ENCODE measurements at places on chromosomes 5 and 9.

GRCh38 chr5:93915142-93915553, 173.7 kb upstream of the POU5F2 start:
- DNase-seq, result no peak

- no peak for DNase-seq
These were observed 287.4 kb upstream of the IRX4 start for GRCh38 chr5:2169850-2170760.

DNA sequence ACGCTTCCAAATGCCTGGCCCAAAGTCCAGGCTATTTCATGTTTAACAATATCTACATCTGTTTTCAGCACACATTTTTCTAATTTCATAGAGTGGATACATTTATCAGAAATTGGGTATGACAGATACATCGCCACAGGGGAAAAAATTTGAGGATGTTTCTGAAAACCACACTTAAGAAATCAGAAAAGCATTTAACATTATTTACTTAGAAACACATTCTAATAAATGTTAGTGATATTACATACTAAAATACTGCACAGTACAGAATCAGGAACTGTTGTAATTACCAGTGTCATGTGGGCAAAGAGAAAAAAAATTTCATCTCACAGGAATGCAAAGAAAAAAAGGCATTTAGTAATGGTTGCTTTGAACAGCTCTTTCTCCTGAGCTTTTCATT, 310.5 kb upstream of the KIF2A start:
- DNase-seq, result no peak

DNA sequence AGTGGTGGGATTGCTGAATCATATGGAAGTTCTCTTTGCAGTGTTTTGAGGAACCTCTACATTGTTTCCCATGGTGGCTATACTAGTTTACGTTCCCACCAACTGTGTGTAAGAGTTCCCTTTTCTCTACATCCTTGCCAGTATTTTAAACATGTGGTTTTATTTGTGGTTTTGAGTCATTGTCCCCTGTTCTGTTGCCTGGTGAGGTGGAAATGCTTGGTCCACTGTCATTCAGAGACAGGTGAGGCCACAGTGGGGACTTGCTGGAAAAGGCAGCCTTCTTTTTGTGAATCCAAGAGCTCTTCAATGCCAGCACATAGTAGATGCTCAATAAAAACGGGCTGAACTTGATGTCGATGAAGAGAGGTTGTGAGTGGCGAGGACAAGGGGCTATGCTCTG, 44.2 kb downstream of the SH3PXD2B start:
- DNase-seq, result no peak

Data from NCI-H1417 treated with DMSO at 0.1 percent for 48 hours (cell line).